ENCODE measurements at places on chromosomes 5 and 9. TPM values are rescaled to one million over a fixed set of nuclear protein-coding genes. Genes with fewer than 3 reads are reported as not detected.
A peak's percentile ranks its signal among the peaks of the same experiment; 100 is the strongest.

C9orf50 gene
- total RNA-seq = not detected

OLFM1 gene
- total RNA-seq = 0.36 TPM

NIM1K gene
- 0.56 TPM for total RNA-seq

TEX48 gene
- total RNA-seq = not detected

CCDC183 gene
- not detected for total RNA-seq

DMRT2 gene
- not detected for total RNA-seq

GRCh38 chr9:111455638-111456037 lies 28.5 kb downstream of the ECPAS start:
- no peak for DNase-seq

DNA sequence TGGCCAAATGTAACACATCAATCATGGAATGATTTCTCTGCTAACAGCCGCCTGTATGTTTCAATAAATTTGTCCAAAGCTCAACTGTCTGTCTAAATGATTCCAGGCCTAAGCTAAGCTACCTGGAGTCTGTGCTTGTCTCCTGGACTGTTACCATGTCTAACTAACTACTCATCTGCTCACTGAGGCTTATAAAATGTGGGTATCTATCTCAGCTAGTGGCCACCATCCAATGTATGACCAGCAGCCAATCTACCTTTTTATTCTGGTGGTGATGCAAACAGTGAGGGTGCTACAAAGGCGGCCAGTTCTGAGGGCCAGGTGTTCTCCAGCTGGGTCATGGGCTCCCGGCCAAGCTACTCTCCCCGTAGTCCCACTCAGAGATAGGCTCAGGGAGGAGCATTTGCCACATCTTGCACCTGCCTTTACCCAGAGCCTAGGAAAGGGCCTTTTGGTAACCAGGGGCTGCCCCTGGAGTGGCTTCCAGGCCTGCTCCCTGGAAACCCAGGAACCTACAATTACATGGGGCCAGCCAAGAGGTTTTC lies 59.1 kb downstream of the PFDN1 start:
- no peak for DNase-seq

- DNase-seq = no peak
Measured at GRCh38 chr5:2896371-2897275, 145.1 kb upstream of the IRX2 start.

DNA sequence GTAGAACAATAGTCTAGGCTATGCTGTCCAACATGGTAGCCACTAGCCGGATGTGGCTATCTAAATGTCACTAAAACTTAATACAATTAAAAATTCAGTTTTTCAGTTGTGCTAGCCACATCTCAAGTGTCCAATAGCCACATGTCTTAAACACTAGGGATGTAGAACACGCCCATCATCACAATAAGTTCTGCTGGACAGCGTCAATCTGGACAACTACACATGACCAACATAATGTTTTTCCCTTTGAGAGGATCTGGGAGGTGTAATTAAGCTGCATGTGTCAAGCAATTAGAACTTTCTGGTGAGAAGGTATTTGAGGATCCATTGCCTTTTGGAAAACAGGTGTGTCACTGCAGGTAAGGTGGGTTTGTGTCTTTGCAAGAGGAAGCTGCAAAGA lies 424.6 kb upstream of the WWC1 start:
- no peak for DNase-seq

DNA sequence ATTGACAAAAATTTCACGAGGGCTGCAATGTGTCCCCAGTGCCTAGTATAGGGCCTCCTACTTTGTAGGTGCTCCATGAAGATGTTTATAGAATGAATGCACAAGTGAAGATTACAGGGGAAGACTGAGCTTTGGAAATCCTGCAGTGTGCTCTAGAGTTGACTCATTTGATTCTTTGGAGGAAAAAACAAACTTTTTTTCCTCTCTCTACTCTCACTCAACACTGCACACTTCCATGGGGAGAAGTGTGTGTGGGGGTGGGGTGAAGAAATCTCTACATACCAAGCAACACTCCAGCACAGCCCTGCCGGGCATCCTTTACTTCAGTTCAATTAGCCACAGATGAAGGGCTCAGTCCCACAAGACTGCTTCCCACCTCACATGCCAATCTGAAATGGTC lies 49.4 kb upstream of the KLF9 start:
- peak; percentile 18 for DNase-seq

DNA sequence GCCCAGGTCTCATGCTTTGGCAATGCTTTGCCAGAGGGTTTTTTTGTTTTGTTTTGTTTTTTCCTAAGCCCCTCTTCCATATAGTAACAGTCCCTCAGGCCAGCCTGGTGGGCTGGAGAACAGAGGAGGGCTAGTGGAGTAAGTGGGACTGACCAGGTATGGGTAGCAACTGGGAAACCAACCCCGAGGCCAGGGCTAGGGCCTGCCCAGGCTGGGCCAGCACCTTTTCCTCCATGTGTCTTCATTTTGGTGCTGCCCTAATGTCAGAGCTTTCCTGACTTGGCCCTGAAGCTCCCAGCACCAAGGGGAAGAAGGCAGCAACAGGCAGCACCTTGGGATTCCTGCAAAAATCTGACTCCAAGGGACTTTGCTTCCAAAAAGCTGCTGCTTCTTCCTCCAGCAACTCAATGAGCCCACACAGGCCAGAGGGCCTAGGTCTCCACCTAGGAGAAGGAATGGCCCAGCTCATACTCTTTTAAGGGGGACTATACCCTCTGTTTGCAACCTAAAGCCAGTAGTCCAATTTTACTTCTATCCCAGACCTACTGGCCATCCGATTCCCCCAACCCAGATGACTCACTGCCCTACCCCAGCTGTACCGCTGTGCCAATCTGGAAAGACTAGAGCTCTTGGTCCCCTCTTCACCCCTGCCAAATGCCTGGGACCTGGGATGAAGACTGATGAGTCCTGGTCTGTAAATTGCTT lies 105.1 kb downstream of the PSD2 start:
- no peak for DNase-seq
